ENCODE measurements at places on chromosomes 2 and 18.
A peak's percentile ranks its signal among the peaks of the same experiment; 100 is the strongest.

DNA sequence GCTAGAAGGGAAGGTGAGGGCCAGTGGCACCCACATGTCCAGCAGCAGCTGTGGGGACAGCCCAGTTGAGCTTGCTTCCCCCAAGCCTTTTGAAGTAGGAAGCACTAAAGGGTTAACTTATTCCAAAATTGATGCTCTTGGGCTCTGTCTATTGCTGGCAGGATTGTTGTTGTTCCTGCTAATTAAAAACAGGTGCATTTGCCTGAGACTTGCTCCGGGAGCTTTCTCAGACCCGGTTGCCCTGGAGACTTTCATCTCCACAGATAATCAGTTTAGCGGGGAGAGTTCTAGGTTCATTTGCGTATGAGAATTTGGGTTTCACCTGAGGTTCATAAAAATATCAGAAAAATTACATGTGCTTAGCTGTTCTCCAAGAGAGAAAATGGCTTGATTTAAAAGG is 277.3 kb downstream of the LRATD1 start:
- no peak for DNase-seq

GRCh38 chr2:43897492-43897891 is 58.7 kb downstream of the ABCG8 start:
- no peak for DNase-seq

- no peak for DNase-seq
Measured at GRCh38 chr18:50862401-50862800, 16.5 kb upstream of the ME2 start.

DNA sequence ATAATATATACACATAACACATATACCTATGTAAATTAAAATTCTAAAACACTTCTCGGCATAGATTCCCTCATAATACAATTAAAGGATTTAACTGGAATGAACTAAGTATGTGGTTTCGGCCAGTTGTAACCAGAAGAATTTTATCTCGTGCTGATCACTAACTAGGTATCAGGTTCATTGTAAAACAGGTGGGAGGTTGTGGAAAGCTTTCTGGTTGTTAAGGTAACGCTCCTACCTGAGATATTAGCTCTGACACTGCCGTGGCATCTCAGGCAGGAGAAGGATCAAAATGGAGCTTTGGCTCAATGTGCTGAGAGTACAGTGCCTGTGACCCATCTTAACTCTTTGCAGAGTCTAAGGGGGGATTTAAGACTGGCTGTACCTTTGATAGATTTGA is 42.5 kb downstream of the SLC9A2 start:
- no peak for DNase-seq

DNA sequence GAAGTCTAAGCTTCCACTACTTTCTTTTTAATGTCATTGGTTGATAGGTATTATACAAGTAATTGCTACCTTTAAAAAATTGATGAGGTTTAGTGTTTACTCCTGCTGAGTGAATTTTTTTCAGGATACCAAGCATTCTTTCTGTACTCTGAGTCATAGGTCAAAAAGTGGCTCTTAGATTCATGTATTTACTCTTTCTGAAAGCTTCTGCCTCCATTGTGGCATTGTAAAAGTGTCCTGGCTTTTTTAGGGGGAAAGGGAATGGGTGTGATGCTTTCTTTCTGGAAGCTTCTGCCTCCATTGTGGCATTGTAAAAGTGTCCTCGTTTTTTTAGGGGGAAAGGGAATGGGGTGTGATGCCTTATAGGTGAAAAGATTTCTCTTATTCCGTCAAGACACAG is 286.5 kb downstream of the LPIN1 start:
- DNase-seq, result no peak

GRCh38 chr2:10008809-10009176 is 34.6 kb upstream of the KLF11 start:
- DNase-seq, result no peak

- no peak for DNase-seq
Measured at GRCh38 chr2:105183555-105184323, 57.8 kb upstream of the GPR45 start.

GRCh38 chr2:54657664-54658083 is 65.8 kb upstream of the EML6 start:
- DNase-seq, result peak; percentile 69

GRCh38 chr2:222318026-222318711 is 19.4 kb upstream of the PAX3 start:
- DNase-seq, result peak; percentile 72

- no peak for DNase-seq
Measured at GRCh38 chr2:161136696-161137324, 23.4 kb upstream of the TANK start.

GRCh38 chr2:224345492-224345891 is 56.4 kb downstream of the FAM124B start:
- DNase-seq, result no peak

GRCh38 chr2:36165132-36165531 is 190.4 kb upstream of the CRIM1 start:
- DNase-seq, result no peak

GRCh38 chr2:224183086-224183485 is 144.0 kb upstream of the SERPINE2 start:
- no peak for DNase-seq
